ENCODE measurements at places on chromosomes 7 and 10. TPM values are rescaled to one million over a fixed set of nuclear protein-coding genes. Genes with fewer than 3 reads are reported as not detected.

GRCh38 chr7:140518370-140519006 lies 39.2 kb upstream of the MKRN1 start:
- no peak for DNase-seq

GRCh38 chr7:127940381-127941160 lies 90.7 kb downstream of the LRRC4 start:
- DNase-seq: no peak

- DNase-seq: peak; percentile 87
These were observed 8.2 kb upstream of the NDST2 start for GRCh38 chr10:73819513-73820093.

DNA sequence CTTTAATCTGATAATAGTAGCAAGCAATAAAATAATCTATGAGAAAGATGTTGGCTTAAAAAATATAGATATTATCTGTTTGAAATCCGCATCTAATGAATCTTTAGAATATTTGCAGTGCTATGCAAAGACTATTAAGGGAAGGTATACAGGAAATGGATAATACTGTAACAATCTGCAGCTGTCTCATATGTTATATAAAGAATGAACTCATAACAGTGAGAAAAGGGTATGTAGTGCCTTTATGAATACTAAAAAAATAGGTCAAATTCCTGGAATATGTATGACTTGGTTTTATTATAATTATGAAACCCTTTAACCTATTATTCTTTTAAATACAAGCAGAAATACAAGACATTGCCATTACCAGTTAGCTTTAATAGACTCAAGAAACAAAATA lies 105.1 kb upstream of the GPR22 start:
- DNase-seq: no peak

DNA sequence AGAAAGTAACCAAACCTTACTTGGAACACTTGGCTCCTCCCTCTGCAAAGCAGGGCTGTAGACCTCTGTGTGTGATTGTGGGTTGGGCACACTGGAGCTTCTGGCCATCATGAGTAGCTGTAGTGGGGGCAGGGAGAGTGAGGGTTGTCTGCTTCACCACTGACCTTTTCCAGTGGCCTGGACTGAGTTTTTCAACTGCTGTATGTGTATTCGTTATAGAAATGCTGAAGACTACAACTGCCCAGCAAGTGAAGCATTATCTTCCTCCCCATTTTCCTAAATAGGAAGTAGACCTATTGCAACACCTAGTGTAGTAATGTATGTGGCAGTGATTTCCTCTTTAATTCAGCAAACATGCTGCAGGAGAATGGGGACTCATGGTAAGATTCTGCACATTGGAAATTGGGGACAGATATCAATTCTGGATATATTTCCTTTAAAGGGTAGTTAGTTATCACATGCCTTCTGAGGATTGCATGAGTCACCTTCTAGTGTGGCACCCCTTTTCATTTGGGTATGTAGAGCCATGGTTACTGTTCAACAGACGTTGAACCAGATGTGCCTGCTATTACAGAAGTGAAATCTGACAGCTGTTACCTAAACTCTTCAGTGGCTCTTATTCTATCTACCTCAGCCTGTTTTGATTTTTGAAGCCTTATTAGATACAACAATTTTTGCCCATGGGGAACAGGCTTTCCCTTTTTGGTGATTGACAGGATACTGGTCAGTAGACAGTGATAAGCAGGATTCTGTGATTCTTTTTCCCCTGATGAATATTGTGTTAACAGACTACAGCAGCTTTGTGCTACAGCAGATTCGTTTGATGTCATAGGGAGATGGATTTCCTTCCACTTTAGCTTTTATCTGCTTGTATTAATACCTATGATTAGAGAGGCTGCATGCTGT lies 130.9 kb downstream of the SND1 start:
- no peak for DNase-seq

- DNase-seq: no peak
These were observed 43.3 kb downstream of the POLR1F start for GRCh38 chr7:19665399-19666008.

CACNB2 gene
- 1.4 TPM for total RNA-seq

SLC16A9 gene
- total RNA-seq: not detected
